ENCODE measurements at places on chromosomes 16 and 17.
A peak's percentile ranks its signal among the peaks of the same experiment; 100 is the strongest.

DNA sequence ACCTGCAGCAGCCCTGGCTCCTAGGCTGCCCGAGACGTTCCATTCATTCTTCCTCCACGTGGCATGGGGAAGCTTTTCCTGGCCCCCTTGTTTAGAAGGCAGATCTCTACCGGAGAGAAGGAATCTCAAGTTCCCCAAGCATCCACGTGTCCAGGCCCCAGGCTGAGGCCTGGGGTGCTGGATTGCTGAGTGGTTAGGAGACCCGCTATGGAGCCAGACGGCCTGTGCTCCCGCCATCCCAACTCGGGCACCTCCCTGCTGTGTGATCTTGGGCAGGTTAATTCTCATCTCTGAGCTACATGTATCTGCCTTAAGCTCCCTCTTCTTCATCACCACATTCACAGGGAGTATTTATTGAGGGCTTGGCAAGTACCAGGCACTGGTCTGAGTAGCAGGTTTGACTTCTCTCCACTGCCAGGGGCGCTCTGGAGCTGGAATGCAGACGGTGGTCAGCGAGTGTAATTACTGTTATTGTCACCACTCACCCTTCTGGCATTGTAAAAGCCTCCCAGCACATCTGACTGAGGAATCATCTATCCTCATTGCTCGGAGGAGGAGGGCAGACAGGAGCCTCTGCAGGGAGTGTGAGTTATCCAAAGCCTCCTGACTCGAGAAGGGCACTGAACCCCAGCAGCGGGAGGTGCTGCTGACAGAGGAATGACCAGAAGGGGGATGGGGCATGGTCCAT, 1.1 kb upstream of the ADGRG1 start:
- ATAC-seq = no peak

DNA sequence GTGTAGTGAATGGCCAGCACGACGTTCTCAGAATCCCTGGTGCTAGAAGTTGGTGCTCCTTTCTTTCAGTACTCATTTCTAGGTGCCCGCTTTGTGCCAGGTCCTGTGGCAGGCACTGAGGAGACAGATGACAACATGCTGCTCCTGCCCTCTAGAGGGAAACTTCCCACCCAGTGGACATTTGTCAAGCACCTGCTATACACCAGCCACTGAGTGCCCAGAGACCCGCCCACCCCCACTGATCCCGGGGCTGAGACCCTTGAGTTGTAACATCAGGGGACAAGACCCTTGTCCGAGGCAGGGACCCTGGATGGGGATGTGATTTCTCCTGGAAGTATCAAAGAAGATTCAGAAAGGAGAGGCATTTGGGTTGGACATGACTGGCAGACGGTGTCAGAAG, 25.1 kb downstream of the UNC13D start:
- no peak for ATAC-seq

GRCh38 chr16:11145819-11146211, 110.2 kb downstream of the SOCS1 start:
- ATAC-seq = no peak

DNA sequence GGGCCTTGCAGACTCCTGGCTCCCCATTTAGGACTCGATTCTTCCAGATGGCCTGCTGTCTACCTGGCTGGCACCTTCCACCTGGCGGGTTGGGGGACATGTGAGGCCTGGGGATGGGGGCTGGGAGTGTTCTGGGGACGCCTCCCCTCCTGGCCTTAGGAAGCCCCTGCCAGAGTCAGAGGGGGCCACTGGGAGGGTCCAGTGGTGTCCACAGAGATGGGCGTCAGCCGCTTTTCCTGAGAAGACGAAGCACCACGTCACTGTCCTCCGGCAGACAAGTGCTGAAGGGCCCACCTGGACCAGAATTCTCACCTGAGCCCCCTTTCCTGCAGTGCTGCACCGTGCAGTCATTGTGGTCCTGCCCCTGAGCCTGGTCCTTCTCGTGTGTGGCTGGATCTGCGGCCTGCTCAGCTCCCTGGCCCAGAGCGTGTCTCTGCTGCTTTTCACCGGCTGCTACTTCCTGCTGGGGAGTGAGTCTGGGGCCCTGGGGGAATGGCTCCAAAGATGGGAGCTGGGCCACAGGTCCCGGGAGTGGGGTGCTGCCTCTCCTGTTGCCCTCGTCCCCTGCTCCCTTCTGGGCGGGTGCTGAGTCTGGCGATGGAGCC, 2.9 kb downstream of the TMEM235 start:
- no peak for ATAC-seq

GRCh38 chr17:77694391-77695363, 263.8 kb upstream of the TNRC6C start:
- ATAC-seq = no peak

- no peak for ATAC-seq
Observed at GRCh38 chr16:81516478-81517149, 72.0 kb downstream of the CMIP start.

DNA sequence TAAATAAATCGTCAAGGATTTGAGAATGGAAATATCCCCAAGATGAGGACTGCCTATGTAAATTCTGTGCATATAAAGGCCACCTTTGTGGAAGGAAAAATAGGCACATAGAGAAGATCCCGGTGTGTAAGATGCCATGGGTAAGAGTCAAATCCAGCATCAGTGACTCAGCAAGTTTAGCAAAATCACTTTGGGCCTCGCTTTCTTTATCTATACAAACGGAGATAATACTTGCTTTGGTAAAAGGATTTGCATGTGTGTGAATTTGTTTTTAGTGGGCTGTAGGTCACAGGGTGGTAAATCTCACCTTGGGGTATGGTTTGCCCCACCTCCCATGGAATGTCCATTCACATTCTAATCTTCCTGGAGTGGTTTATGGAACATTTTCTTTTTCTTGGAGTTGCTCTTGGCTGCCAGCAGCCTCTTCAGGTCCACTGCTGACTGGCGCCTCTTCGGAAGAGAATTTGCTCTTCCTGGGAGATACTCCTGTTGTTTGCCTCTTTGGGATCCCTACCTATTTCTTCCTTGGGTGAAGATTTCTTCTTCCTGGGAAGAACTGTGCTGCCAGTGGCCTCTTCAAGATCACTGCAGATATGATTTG, 587.6 kb downstream of the CDH11 start:
- no peak for ATAC-seq

DNA sequence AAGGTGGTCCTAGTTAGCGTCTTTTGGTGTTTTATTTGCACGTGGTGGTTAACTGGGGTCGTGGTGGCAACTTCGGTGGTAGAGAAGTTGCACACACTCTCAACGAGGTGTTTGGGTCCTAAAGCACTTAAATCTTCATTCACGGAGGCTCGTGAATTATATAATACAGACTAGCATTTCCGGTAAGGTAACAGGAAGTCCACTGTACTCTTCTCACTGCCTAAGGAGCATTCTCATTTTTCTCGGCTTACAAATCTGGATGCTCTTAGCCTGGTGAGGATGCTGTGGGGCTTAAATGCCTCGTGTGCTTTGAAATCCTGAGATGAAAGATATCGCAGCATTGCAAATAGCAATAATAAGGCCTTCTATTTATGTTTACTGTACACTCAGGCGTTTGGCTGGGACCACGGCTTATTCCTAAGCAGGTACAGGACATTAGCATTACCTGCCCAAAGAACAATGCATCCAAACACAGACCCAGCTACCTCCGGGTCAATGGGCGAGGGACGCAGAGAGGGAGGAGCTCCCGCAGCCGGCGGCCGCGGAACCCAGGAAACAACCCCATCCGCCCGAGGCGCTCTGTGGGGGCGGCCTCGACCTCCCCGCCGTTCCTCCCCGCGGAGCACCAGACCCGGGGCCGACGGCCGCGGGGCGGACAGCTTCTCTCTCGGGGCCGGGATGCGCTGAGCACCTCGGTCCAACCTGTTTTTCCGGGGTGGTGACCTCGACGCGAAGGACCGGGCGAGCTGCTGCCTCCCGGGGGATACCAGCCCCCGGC, 856 bp downstream of the DNAJA2 start:
- peak; percentile 20 for ATAC-seq

- ATAC-seq = peak; percentile 69
Observed at GRCh38 chr17:29412780-29413565, 22.8 kb downstream of the TAOK1 start.

DNA sequence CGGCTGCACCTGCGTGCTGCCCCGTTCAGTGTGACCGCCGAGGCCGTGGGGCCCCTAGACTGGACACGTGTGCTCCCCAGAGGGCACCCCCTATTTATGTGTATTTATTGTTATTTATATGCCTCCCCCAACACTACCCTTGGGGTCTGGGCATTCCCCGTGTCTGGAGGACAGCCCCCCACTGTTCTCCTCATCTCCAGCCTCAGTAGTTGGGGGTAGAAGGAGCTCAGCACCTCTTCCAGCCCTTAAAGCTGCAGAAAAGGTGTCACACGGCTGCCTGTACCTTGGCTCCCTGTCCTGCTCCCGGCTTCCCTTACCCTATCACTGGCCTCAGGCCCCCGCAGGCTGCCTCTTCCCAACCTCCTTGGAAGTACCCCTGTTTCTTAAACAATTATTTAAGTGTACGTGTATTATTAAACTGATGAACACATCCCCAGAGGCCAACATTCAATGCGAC, 1.7 kb downstream of the IL17C start:
- ATAC-seq = no peak

GRCh38 chr17:61734466-61734865, 128.9 kb downstream of the BRIP1 start:
- ATAC-seq = no peak

- ATAC-seq = no peak
Observed at GRCh38 chr16:6177616-6178180, 1080.1 kb upstream of the EEF2KMT start.
